ENCODE measurements at places on chromosomes 6 and 20.

DNA sequence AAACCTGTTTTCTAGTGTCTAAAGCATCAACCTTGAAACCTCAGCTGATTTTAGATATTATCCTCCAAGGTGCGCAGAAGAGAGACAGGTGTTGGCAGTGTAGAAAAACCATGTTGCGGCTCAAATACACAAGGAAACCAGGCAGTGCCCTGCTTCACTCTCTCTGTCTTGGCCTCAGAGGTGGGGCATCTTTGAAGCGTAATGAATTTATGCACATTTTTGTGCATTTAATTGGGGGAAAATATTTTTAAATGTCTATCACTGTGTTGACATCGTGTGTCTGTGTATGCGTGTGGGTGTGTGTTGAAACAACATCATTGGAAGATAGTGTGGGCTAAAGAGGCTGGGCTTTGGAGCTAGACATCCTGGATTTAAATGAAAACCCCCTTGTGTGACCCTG, 334.0 kb upstream of the CHD6 start:
- no peak for DNase-seq

DNA sequence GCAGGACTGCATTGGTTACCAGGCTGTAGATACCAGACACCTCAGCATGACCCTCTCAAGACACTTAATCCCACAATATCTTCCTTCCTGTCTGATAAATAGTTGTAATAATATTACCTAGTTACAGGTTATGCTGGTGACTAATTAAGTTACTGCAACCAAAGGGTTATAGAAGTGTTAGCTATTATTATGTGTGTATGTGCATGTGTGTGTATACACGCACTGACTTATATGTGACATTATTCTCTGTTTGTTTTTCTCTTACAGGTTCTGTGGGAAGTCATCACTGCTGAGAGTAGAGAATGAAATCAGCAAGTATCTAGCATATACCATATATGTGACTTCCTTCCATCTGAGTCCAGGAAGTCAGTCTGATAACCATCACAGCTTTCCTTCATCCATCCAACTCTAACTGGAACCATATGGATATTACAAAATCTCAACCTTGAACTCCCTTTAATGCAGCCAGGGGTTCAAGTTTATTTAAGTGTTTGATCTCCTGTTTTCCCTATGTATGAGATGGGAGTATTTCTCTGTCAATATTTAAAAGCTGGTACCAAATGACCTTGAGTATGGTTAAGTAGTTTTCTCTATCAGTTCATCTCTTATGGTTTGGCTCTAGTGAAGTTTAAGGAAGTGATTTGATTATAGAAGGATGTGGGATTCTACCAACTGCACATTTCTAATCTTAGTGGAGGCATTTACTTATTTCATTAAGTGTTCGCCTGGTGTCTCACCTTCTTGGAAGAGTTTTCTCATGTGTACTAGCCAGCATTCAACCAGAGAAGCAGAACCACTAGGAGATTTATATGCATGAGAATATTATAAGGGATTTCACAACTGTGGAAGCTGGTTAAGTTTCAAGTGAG, 313.2 kb downstream of the HIVEP2 start:
- DNase-seq: no peak

DNA sequence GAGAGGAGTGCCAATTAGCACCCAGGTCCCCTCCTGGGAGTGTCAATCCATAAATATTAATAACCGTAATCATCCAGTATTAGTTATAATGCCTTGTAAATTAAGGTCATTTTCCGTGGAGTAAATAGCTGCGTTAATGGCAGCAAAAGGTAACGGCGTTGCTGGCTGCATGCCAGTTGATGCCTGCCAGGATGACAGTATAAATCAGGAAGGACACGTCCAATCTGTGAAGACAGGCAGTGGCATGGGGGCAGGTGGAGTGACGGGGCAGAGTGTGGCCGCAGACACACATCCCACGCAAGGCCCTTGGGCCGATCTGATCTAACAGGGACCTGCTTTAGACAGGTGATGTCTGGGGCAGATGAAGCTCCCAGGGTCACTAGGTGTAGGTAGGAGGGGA, 49.1 kb downstream of the KCNB1 start:
- no peak for DNase-seq

GRCh38 chr6:137486416-137486815, 7.8 kb downstream of the OLIG3 start:
- DNase-seq: no peak

DNA sequence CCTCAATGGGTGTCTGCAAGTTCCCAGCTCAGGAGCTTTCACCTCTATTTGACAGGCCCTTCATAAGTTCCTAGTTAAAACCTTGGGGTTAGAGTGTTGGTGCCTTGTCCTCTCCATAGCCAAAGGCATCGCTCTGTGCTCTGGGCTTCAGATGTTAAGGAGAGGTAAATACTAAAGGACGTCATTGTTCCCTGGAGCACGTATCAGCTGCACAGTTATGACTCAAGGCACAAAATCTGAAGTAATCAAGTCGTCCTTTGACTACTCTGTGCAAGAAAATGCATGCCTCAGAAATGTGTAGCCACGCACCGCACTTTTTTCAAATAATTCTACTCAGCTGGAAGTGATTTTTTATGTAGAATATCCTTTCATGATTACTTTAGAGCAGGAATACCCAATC, 240.8 kb upstream of the QKI start:
- no peak for DNase-seq

- DNase-seq: no peak
Observed at GRCh38 chr20:39083761-39084160, 121.6 kb downstream of the DHX35 start.
